ENCODE measurements at places on chromosomes 5 and 9. TPM values are rescaled to one million over a fixed set of nuclear protein-coding genes. Genes with fewer than 3 reads are reported as not detected.

GRCh38 chr5:31487506-31487905 lies 44.4 kb downstream of the DROSHA start:
- H3K27ac ChIP-seq, result no peak overlapping the region
- no peak for DNase-seq
- no peaks in the 10 kb centered on the region for H3K4me1 ChIP-seq
- no peak overlapping the region for H3K4me3 ChIP-seq
- H3K27me3 ChIP-seq, result no peaks in the 10 kb centered on the region

GRCh38 chr9:136631038-136632000 lies 31.4 kb upstream of the EGFL7 start:
- H3K4me1 ChIP-seq, result no peaks in the 10 kb centered on the region
- peaks cover 4% of the 10 kb centered on the region for H3K27me3 ChIP-seq
- H3K27ac ChIP-seq, result no peak overlapping the region

GRCh38 chr9:23811633-23812032 lies 14.4 kb downstream of the ELAVL2 start:
- H3K4me1 ChIP-seq, result no peaks in the 10 kb centered on the region
- H3K36me3 ChIP-seq, result no peaks in the 10 kb centered on the region
- H3K4me3 ChIP-seq, result no peak overlapping the region
- H3K27ac ChIP-seq, result no peak overlapping the region
- no peaks in the 10 kb centered on the region for H3K27me3 ChIP-seq
- DNase-seq, result no peak

- no peaks in the 10 kb centered on the region for H3K36me3 ChIP-seq
- H3K4me3 ChIP-seq, result no peak overlapping the region
- no peaks in the 10 kb centered on the region for H3K4me1 ChIP-seq
- no peak overlapping the region for H3K27ac ChIP-seq
- H3K27me3 ChIP-seq, result peaks cover 9% of the 10 kb centered on the region
Observed at GRCh38 chr9:130337318-130337717, 71.8 kb downstream of the HMCN2 start.

- no peaks in the 10 kb centered on the region for H3K27me3 ChIP-seq
- no peaks in the 10 kb centered on the region for H3K36me3 ChIP-seq
- no peak for DNase-seq
- H3K27ac ChIP-seq, result no peak overlapping the region
- H3K4me3 ChIP-seq, result no peak overlapping the region
- H3K4me1 ChIP-seq, result no peaks in the 10 kb centered on the region
Observed at GRCh38 chr5:117188211-117188610, 613.6 kb upstream of the SEMA6A start.

GRCh38 chr5:83589786-83590185 lies 118.2 kb downstream of the VCAN start:
- H3K36me3 ChIP-seq, result no peaks in the 10 kb centered on the region
- H3K4me1 ChIP-seq, result no peaks in the 10 kb centered on the region
- DNase-seq, result no peak
- no peak overlapping the region for H3K4me3 ChIP-seq
- no peak overlapping the region for H3K27ac ChIP-seq

The SH3RF2 gene
- total RNA-seq, result 0.57 TPM

- peaks cover 57% of the 10 kb centered on the region for H3K36me3 ChIP-seq
- no peak for DNase-seq
- H3K27me3 ChIP-seq, result no peaks in the 10 kb centered on the region
- H3K4me1 ChIP-seq, result peaks cover 21% of the 10 kb centered on the region
- H3K27ac ChIP-seq, result peak overlapping the region; percentile 30
Observed at GRCh38 chr9:129806061-129806460, 3.1 kb downstream of the TOR1B start.

The PCDHGA4 gene
- 0.57 TPM for total RNA-seq

- no peaks in the 10 kb centered on the region for H3K27me3 ChIP-seq
- H3K27ac ChIP-seq, result no peak overlapping the region
- DNase-seq, result no peak
- H3K36me3 ChIP-seq, result no peaks in the 10 kb centered on the region
- no peak overlapping the region for H3K4me3 ChIP-seq
Observed at GRCh38 chr5:17050236-17050635, 114.1 kb upstream of the MYO10 start.

DNA sequence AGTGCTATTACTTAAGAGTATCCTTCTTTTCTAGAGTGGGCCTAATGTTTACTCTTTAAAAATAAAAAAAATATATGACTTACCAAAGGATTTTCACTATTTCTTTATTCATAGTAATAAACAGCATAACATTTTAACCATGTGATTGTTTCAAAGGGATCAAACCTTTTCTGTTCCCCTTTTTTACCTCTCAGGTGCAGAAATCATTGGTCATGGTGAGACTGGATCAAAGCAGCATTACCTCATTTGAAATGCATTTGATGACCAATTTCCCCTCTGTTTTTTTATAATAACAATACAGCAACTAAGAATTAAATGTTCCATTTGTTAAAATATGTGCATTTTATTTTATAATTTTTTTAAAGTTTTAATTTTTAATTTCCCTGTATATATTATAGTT lies 598.0 kb upstream of the RGMB start:
- H3K27me3 ChIP-seq, result no peaks in the 10 kb centered on the region
- H3K4me1 ChIP-seq, result no peaks in the 10 kb centered on the region
- H3K36me3 ChIP-seq, result no peaks in the 10 kb centered on the region
- DNase-seq, result no peak
- no peak overlapping the region for H3K4me3 ChIP-seq
- H3K27ac ChIP-seq, result no peak overlapping the region

DNA sequence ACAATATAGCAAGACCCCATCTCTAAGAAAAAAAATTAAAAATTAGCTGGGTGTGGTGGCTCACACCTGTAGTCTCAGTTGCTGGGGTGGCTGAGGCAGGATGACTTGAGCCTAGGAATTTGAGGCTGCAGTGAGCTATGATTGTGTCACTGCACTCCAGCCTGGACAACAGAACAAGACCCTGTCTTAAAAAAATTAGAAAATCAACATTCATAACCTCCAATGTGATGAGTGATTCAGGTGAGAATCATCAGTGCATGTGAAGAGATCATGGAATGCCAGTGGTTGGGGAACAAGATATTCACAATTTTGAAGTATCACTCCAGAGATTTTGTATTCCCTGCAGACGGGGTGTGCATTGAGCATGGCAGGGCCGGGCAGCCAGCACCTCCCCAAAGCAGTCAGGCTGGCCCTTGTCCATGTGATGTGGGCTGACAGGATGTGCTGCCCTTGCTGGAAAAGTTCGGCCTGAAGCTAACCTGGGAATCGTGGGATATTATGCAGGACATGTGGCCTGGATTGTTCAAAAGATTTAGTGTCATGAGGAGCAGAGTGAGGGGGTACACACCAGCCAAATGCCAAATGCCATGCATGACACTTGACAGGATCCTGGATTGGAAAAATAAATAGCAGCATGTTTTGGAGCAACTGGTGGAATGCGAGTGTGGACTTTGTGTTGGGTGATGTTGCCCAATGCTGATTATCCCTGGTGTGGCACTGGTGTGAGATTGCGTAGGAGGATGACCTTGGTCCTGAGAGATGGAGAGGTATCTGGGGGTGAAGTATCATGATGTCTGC lies 189.0 kb downstream of the RGS3 start:
- H3K4me3 ChIP-seq, result no peak overlapping the region
- no peaks in the 10 kb centered on the region for H3K36me3 ChIP-seq
- H3K4me1 ChIP-seq, result peaks cover 13% of the 10 kb centered on the region
- H3K27me3 ChIP-seq, result no peaks in the 10 kb centered on the region
- no peak overlapping the region for H3K27ac ChIP-seq
- no peak for DNase-seq

The ASTN2 gene
- 2.7 TPM for total RNA-seq

The SV2C gene
- total RNA-seq, result 0.32 TPM

The FOXI1 gene
- not detected for total RNA-seq

- no peak overlapping the region for H3K27ac ChIP-seq
- H3K4me3 ChIP-seq, result no peak overlapping the region
- no peaks in the 10 kb centered on the region for H3K36me3 ChIP-seq
- H3K27me3 ChIP-seq, result no peaks in the 10 kb centered on the region
- DNase-seq, result no peak
Observed at GRCh38 chr5:32833663-32834062, 122.5 kb downstream of the NPR3 start.

DNA sequence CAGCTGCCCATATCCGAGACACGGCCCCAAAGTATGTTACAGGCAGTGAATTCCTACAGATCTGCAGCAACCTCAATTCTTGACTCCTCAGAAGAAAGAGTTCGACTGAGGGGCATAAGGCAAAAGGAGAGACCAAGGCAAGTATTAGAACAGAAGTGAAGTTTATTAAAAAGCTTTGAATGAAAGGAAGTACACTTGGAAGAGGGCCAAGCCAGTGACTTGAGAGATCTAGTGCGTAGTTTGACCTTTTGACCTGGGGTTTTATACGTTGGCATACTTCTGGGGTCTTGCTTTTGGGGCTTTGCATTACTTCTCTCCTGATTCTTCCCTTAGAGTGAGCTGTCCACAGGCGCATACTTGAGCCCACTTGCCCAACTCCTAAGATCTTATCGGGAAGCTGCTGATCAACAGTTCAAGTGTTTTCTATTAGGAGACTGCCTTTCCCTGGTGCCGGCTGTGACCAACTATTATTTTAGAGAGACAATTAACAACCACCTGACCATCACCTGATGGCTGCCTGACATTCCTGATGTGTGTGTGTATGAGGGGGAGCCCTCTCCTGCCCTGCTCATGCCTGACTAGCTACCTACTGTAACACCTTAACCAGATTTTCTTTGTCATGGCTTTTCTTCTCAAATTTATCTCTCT lies 1.5 kb upstream of the DEPDC1B start:
- no peak overlapping the region for H3K4me3 ChIP-seq
- peaks cover 30% of the 10 kb centered on the region for H3K4me1 ChIP-seq
- H3K27ac ChIP-seq, result no peak overlapping the region
- peaks cover 3% of the 10 kb centered on the region for H3K36me3 ChIP-seq

The BASP1 gene
- total RNA-seq, result 0.64 TPM

DNA sequence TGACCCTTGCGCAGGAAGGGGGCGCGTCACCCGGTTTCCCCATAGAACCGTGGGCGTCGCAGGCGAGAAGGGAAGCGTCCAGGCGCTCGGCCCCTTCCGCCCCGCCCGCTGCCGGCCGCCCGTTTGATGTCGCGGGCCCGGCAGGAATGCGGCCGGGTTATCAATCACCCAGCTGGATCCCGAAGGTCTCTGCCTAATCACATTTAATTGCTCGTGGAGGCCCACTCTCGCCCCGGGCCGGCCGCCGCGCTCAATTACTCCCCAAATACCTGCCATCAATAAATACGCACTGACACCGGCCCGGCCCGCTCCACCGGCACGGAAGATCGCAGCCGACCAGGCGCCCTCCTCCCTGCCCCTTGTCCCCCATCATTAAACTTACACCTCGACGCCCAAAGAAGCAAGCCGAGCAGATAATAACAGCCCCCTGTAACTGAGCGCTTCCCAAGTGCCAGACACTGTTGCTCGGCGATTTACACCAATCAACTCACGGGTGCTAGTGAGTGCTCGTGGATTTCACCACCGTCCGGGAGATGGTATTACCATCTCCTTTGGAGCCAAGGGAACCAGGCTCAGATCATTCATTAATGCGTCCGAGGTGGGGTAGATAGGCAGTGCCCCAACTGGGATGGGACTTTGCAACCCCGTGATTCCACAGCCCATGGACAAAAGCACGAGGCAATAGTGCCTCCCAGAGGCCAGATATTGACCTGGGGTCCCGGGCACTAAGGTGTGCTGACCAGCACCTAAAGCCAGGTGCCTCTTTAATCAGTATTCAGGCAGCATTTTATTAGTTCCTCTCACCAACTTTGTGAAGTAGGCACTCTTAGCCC lies 11.3 kb downstream of the MSX2 start:
- H3K27me3 ChIP-seq, result peaks cover 64% of the 10 kb centered on the region
- DNase-seq, result no peak
- H3K36me3 ChIP-seq, result no peaks in the 10 kb centered on the region
- H3K4me1 ChIP-seq, result peaks cover 3% of the 10 kb centered on the region
- no peak overlapping the region for H3K4me3 ChIP-seq

DNA sequence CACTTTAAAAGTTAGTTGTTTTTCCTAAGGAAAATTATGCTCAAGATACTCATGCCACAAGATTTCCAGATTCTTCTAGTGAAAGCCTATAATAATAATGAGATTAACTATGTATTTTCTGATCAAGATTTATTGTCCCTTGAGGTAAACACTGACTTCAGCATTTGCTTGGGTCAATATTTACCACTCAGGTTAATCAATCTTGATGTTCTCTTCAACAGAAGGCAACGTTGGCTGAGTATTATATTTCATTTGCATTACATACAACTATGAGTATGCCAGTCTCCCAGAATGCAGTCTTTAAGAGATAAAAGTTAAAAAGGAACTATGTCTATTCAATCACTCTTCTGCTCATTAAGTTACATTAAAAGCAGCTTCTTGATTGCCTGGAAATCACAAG lies 115.6 kb downstream of the GPR21 start:
- no peaks in the 10 kb centered on the region for H3K4me1 ChIP-seq
- H3K27ac ChIP-seq, result no peak overlapping the region
- no peak for DNase-seq
- H3K36me3 ChIP-seq, result no peaks in the 10 kb centered on the region
- H3K27me3 ChIP-seq, result no peaks in the 10 kb centered on the region

All from activated T-helper 2 cell treated with anti-CD3 and anti-CD28 coated beads, Interferon-gamma antibody, Interleukin-2, Interleukin-4, amounts not matched to agents 10 μg/mL and 5 μg/mL and 100 μg/mL, durations not matched to agents 14 hours and 24 hours and 36 hours (primary cell).